GM04504 (cell line): ENCODE measurements at places on chromosomes 3 and 15.
A peak's percentile ranks its signal among the peaks of the same experiment; 100 is the strongest.

DNA sequence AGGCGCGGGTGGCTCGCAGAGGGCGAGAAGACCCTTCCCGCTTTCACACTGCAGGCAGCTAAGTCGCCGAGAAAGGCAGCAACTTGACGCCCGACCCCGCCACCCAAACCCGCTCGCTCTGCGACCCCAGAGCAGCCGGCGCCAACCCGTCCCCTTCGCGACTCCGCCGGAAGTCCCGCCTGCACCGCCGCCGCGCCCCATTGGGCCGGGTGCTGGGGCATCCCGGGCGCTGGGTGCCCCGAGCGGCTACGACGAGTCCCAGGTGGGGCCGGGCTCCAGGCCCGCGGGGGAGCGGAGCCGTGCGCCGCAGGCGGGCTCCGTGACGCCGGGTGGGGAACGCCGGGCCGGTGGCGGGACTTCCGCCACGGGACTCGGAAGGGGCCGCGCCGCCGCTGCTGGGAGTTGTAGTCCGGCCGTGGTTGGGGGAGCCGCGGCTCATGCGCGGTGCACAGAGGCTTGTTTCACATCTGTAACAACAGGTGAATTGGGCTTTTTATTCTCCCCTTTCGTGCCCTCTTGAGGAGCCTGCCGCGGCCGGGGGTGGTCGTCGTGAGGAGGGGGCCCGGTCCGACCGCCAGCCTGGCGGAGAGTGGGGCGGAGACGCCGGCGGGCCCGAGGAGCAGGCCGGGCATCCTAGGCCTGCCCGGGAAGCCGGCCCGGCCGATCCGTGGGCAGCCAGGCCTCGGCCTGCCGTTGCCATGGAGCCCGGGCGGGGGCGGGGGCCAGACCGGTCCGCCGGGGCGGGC is at the start of gene DHX30:
Gene DHX30, plus strand, starts transcription at position 405 of the 746 bp plus-strand sequence. CDS start 7,546 bp downstream, outside the sequence.
- peak; percentile 73 for DNase-seq

DNA sequence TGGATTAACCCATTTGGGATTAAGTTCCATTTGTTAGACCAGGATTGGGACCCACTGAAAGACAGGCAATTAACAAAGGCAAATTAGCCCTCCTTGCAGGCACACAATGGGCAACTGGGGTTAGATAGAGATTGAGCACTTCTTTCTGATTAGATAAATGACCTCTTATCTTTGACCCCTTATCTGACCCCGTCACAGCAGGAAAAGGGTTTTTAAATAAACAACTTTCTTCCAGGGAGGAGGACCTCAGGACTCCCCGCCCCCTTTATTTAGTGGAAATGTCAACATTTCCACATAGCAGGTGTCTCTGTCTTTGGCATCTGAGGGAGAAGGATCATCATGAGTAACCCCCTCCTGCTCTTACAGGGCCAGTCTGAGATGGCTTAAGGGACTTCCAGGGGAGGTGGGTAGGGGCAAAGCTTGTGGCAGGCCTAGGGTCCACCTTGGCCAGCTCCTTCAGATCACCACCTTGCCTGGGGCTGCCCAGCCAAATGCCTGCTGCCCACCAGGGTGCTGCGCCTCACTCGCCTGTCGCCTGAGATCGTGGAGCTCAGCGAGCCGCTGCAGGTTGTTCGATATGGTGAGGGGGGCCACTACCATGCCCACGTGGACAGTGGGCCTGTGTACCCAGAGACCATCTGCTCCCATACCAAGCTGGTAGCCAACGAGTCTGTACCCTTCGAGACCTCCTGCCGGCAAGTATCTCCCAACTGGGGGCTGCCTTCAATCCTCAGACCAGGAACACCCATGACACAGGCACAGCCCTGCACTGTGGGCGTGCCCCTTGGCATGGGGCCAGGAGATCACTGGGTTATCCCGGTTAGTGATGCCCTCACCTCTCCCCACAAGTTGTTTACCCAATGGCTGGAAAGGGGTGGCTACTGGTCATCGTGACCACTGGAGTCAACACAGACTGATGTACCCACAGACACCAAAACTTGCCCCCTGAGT is 2.6 kb upstream of the WDR6 start:
- DNase-seq, result no peak

DNA sequence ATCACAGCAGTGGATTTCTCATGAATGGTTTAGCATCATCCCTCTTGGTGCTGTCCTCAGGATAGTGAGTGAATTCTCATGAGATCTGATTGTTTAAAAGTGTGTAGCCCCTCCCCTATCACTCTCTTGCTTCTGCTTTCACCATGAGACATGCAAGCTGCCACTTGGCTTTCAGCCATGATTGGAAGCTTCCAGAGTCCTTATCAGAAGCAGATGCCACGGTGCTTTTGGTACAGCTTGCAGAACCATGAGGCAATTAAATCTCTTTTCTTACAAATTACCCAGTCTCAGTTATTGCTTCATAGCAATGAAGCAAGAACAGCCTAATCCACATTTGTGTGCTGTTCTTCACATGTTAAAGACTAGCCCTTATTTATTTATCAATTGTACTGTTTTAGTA is 495.2 kb upstream of the EPHA6 start:
- no peak for DNase-seq

- no peak for DNase-seq
Measured at GRCh38 chr15:62109437-62109836, 42.7 kb downstream of the C2CD4A start.

- DNase-seq, result no peak
Measured at GRCh38 chr3:134931045-134931785, 136.2 kb downstream of the EPHB1 start.

DNA sequence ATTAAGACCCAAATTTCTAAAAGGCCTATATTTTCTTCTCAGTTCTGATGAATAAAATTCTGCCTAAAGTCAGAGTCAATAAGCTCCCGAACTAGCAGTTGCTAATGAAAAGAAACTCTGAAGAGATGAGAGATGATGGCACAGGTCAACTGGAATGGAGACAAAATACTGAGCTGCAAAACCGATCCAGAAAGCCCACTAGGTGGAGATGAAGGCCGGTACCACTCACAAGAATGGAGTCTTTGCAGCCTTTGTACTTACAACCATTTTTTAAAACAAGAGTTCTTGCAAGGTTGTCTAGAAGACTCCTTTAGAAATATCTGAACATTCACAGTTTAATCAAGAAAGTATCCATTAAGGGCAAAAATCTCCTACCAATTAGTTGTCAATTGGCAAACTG is 119.9 kb upstream of the TJP1 start:
- no peak for DNase-seq

DNA sequence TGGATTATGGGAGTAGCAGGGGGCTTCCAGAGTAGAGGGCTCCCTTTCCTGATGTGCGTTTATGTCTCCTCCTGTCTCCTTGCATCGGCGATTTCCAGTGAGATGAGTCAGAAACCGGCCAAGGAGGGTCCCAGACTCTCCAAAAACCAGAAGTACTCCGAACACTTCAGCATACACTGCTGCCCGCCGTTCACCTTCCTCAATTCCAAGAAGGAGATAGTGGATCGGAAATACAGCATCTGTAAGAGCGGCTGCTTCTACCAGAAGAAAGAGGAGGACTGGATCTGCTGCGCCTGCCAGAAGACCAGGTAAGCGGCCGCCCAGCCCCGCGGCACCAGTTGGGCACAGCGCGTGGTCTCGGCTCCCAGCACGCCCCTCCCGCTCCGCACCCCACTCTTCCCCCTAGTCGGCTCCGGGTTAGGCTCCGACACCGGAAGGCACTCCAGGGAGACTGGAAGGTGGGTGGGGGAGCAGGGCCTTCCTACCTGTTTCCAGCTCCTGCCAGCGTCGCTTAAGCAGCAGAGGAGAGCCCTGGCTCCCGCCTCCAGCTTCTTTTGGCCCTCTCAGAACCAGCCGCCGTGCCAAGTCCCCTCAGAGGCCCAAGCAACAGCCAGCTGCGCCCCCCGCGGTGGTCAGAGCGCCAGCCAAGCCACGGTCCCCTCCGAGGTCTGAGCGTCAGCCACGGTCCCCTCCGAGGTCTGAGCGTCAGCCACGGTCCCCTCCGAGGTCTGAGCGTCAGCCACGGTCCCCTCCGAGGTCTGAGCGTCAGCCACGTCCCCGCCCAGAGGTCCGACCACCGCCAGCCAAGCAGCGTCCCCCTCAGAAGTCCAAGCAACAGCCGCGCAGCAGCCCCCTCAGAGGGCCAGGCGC is 34.7 kb downstream of the MOBP start:
- no peak for DNase-seq

- no peak for DNase-seq
Measured at GRCh38 chr3:39254806-39255449, 24.9 kb downstream of the CX3CR1 start.

GRCh38 chr3:126954141-126954842 is 28.6 kb upstream of the PLXNA1 start:
- DNase-seq, result no peak

- no peak for DNase-seq
Measured at GRCh38 chr3:13164893-13165492, 91.8 kb upstream of the IQSEC1 start.
